ENCODE measurements at places on chromosomes 13 and 19.

GRCh38 chr13:75643693-75644092, 7.6 kb downstream of the LMO7 start:
- no peak for DNase-seq

- no peak for DNase-seq
Measured at GRCh38 chr19:17847538-17848366, at the start of gene JAK3. Gene JAK3, minus strand, starts transcription at chr19:17847982. Its CDS starts 3,565 bp downstream, at chr19:17844417.

- DNase-seq = no peak
Measured at GRCh38 chr19:16942583-16942982, 53.8 kb downstream of the F2RL3 start.

DNA sequence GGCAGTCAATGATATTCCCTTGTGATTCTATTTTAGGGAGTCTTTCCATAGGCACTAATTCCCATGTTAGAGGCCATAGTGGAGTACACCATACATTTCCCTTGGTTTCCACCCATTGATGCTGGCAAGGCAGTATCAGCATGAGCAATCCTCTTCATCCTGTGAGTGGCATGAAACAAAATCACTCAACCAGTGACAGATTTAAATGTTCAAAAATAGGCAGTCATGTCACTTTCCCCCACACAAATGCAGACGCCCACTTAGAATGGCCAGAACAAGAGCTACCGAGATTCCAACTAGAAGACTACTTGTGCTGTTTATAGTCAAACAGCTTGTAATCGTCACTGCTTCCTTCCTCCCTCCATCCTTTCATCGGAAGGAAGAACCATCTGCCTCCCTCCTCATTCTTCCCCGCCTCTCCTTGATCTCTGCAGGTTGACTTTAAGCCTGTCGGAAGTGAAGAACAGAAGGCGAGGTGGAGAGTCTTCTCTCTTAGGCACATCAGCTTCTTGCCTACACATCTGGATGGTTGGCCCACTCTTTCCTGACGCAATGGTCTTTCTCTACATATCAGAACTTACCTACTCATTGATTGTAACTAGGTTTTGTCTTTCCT, 22.6 kb downstream of the RASL11A start:
- DNase-seq = no peak

- peak; percentile 85 for DNase-seq
Measured at GRCh38 chr13:113653264-113654174, 4.5 kb downstream of the ATP4B start.

DNA sequence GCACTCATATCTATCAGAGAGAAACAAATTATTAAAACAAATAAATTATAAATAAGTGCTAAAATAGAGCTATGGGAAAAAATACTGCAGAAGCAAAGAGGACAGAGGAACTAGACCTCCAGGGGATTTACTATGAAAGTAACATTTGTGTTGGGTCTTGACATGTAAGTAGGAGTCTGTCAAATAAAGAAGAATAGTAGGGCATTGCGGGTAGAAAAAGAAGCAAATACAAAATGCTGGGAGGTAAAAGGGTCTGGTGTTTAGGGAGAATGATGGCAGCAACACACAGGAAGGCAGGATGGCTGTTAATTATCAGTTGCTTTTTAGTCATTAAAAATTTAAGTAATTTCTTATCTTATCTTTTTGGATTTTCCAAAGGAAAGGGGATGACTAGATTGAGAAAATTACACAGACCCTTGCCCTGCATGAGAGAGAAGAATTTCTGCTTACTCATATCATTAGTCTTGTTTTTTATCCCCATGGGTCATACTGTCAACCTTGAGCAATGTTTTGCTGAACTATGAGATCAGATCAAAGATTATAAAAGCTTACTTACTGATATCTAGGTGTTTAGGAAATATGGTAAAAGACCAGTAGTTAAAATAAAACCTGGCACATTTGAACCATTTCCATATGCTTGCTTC, 472.7 kb downstream of the DIAPH3 start:
- DNase-seq = no peak

DNA sequence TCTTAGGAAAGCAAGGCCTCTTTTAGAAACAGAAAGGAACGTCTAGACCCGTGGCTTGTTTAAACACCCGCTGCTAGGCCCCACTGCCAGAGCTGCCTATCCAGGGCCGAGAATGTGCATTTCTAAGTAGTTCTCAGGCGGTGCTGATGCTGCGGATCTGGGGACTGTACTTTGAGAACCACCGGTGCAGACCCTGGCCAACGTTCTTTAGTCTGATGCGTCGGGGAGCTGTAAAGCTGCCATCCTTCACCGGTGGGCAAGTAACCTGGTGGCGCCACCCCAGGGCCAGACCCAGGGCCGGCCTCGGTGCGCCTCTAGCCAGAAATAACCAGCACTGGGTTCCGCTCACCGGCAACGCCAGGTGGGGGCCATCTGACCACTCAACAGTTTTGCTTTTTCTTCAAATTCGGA, 47.1 kb downstream of the TGDS start:
- peak; percentile 63 for DNase-seq

DNA sequence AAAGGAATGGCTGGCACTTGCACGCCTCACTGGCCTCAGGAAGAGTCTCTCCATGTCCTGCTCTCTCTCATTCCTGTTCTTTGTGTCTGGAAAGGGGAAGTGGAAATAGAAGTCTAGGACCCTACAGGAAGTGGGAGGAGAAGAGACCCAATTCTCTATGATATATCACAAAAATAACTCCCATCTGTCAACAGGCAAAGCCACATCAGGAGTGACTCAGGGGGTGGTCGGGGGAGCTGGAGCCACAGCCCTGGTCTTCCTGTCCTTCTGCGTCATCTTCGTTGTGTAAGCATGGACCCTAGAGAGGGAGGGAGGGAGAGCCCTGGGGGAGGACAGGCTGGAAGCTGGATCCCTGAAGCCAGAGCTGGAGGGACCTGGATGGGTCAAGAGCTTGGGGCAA, 3.0 kb downstream of the SIGLEC9 start:
- DNase-seq = no peak

- no peak for DNase-seq
Measured at GRCh38 chr13:46641274-46642081, 88.5 kb downstream of the LRCH1 start.

DNA sequence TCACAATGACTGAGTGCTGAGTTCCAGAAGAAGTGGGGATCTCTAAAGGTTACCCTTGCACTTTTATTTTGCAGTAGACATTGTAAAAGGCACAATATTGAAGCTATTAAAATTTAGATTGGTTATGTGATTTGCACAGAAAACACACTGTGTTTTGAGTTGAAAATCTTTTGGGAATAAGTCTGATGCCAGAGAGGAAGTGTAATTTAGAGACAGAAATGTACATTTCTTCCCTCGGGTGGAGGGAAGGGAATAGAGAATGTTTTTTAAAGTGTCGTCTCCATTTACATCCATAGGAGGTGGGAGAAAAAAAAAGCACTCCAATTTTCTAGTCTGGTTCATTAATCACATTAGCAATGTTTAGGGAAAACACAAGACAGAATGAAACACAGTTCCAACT, 465.8 kb downstream of the OLFM4 start:
- DNase-seq = no peak

GRCh38 chr13:110126391-110126961, 180.5 kb downstream of the COL4A1 start:
- peak; percentile 74 for DNase-seq

DNA sequence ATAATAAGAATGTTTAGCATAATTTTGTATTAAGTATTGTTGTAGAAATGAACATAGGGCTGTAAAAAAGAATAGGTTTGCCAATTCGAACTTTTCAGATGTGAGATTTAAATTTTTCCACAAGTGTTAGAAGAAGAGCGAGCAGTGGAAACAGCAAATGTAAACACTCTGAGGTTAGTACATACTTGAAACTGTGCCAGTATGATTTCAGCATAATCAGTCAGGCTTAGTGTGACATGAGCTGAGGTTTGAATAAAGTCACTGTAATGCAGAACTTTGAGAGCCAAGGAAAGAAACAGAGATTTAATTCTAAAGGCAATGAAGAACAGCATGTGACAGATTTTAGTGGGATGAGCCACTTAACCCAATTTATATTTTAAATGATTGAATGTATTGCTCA, 2166.4 kb downstream of the PCDH9 start:
- peak; percentile 31 for DNase-seq

DNA sequence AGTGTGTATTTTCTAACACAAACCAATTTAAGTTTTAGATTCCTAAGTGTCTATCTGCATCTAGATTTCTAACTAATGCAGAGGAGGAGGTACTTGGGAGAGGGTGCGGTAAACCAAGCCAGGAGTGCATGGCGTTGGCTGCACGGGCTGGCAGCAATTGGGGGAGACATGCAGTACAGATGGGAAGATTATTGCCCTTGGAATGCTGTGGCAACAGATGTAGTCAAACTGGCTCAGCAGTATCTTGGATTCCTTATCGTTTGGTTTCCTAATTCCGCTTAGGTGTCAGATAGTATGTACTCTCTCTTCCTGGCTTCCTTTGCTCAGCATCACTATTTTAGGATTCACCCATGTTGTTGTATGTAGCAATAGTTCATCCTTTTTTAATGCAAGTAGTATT, 29.4 kb upstream of the STK24 start:
- no peak for DNase-seq

DNA sequence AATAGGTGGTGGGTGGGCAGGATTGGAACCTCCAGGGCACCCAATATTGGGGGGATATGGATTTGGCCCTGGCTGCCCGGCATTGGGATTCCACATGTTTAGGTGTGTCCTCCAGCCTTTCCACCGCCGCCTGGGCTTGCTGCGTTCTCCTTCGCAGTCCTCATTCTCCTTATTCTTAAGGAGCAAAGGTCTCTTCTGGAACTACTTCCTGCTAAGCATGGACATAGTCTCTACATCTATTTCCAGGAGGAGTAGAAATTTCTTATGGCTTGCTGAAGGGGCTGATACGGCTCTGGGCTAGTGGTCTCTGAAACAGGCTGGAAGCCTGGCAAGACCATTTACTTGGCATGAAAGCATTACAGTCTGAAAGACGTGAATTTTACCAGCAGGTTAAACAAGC, 9.2 kb upstream of the FCGBP start:
- no peak for DNase-seq

DNA sequence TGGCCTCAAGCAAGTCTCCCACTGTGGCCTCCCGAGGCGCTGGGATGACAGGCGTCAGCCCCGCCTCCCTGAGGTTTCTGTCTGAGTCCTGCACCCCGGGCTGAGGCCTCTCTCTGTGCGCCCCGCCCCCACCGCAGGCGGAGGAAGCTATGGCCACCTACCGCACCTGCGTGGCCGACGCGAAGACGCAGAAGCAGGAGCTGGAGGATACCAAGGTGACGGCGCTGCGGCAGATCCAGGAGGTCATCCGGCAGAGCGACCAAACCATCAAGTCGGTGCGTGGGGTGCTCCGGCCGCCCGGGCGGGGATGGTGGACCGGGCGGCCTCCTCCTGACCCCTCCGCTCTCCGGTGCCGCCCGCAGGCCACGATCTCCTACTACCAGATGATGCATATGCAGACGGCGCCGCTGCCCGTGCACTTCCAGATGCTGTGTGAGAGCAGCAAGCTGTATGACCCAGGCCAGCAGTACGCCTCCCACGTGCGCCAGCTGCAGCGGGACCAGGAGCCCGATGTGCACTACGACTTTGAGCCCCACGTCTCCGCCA, 12.7 kb downstream of the ARHGAP45 start:
- no peak for DNase-seq

- no peak for DNase-seq
Measured at GRCh38 chr19:14510311-14511228, 7.6 kb downstream of the DNAJB1 start.

DNA sequence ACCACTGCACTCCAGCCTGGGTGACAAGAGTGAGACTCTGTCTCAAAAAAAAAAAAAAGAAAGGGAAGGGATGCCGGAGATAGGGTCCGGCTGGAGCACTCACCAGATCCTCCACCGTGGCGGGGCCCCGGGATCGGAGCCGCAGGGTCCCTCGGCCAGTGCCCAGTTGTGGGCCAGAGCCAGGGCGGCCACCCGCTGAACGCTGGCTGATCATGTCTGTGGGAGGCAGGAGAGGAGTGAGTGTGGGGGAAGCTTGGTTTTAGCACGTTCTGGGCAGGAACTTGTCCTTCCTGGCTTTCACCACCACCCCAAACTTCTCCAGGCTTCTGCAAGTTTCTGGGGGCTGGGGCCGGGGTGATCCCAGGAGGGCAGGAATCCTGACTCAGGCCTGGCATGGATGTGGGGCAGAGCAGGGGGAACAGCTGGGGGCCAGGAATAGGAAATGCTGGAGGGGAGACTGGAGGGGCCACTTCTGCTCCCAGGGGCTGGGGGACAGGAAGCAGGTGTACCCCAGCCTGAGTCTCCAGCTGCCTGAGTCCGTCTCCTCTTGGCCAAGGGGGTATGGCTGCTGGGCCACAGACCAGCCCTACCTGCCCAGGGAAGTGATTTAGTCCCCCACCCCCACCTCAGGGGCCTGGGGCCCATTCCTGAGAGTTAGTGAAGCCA, 4.3 kb upstream of the PTGER1 start:
- no peak for DNase-seq

- DNase-seq = no peak
Measured at GRCh38 chr13:32426191-32426989, 1.5 kb downstream of the N4BP2L1 start.

GRCh38 chr19:44608391-44608821, 5.0 kb upstream of the IGSF23 start:
- peak; percentile 1 for DNase-seq

All from NCI-H345 (cell line).